ENCODE measurements at places on chromosomes 2 and 18.

- no peak for DNase-seq
Observed at GRCh38 chr2:135630488-135630887, 99.2 kb downstream of the R3HDM1 start.

DNA sequence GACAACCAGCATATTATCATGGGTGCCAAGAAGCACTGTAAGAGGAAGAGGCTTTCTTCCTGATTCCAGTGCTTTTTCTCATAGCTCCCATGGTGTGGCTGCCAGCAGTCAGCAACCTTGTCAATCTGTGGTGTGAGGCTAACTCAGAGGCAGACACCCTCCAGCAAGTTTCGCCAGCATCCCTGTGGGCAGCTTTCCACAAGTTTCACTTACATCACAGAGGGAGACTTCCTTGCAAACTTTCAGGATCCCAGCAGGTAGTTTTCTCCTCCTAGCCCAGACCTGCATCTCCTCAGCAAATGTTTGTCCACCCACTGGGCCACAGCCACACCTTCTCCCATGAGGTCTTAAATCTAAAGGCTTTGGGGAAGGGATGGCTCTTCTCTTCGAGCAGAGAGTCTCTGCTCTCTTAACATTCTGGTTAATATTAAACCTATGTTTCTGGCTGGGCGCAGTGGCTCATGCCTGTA, 9.1 kb downstream of the DNAH7 start:
- no peak for DNase-seq

GRCh38 chr2:75432761-75433361, 127.9 kb downstream of the EVA1A start:
- no peak for DNase-seq

GRCh38 chr2:73085691-73086090, 14.2 kb upstream of the SFXN5 start:
- peak; percentile 65 for DNase-seq

GRCh38 chr18:6331872-6332271, 82.8 kb downstream of the L3MBTL4 start:
- DNase-seq, result no peak

DNA sequence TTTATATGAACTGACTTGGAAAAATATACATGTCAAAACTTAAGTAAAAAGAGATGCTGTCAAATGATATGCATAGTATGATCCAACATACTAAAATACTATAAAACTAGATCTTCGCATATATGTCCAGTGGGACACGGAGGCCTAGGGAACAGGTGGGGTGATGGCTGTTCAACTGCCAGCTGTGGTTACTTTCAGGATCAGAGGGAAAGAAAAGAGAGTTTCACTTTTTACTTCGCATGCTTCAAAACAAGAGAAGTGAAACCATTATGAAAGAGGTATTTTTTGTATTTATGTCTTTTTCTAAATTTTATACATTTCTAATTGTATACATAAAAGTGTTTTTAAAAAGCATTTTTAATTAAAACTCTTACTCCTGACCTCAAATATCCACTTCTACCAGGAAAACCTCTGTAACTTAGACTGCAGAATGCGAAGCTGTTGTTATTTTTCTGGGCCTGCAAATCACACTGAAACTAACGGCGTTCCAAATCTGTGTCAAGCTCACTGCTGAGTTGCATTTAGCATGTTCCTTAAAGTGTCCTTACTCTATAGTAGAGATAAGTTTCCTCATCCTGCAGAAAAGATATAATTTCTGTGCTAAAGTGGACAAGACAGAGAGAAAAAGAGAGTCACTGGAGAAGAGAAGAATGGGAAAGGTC, 97.8 kb upstream of the SLC35G4 start:
- DNase-seq, result no peak

DNA sequence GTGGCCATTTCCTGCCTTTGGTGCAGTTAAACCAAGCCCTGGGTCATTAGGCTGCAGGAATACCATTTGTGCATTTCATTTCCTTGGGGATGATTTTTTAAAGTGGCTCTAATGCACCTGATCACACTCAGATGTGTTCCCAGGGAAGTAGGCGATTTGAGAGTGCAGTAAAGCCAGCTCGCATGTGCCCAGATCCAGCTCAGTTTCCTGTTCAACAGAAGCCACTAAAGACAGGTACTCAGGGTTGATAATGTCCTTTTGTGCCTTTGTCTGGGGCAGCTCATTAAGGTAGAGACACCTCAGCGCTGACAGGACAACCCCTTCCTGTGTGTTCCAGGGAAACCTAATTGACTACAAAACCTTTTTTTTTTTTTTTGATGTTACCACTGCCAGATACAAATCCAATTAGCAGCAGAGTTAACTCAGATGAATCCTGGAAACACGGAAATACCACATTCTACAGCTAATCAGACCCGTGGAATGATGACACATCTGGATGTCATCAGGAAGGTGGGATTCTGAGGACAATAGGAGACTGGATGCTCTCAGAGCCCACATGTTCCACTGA, 15.2 kb upstream of the CHRNA1 start:
- DNase-seq, result peak; percentile 41

DNA sequence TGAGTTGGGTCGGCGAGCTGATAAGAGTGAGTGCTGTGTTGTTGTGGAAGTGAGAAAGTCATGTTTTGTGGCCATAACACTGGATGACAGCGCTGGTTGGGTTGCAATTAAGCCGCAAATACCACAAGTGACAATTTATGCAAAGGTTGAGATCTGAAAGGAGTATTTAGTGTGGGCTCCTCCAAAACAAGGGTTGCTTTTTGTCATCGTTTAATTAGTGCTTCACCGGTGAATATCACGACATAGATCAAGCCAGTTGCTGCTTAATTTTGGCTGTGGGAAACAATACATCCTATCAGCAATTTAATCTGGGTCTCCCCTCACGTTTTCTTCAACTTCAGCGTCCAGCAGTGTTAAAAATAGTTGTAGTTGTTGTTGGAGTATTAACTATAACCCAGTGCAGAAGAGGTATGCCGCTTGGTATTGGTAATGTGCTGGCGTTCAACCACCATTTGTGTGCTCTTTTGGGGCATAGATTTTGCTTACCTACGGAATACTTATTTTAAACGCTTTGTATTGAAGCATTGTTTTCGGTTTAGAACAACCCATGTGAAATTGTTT, 662 bp downstream of the ACVR2A start:
- peak; percentile 12 for DNase-seq

- DNase-seq, result no peak
Observed at GRCh38 chr2:231110551-231110950, 14.3 kb downstream of the HTR2B start.

DNA sequence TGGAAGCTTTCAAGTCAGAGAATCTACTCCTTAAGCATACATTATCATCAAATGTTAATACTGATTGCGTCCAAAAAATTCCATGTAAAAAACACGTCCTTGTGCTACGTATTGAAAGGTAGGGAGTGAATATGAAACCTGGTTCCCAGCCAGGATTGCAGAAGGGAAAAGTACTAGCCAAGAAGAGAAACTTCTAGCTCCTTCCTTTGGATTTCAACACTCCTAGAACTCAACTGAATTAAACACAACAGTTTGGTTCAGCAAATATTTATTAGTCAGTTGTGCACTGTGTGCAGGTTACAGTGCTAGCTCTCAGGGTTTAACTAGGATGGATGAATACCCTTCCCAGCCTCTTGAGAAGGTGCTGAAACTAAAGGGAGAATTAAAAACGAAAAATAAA, 33.9 kb upstream of the FHL2 start:
- DNase-seq, result no peak

- DNase-seq, result no peak
Observed at GRCh38 chr2:225764346-225764745, 364.8 kb downstream of the NYAP2 start.

- DNase-seq, result no peak
Observed at GRCh38 chr2:229467783-229468182, 196.7 kb upstream of the PID1 start.

DNA sequence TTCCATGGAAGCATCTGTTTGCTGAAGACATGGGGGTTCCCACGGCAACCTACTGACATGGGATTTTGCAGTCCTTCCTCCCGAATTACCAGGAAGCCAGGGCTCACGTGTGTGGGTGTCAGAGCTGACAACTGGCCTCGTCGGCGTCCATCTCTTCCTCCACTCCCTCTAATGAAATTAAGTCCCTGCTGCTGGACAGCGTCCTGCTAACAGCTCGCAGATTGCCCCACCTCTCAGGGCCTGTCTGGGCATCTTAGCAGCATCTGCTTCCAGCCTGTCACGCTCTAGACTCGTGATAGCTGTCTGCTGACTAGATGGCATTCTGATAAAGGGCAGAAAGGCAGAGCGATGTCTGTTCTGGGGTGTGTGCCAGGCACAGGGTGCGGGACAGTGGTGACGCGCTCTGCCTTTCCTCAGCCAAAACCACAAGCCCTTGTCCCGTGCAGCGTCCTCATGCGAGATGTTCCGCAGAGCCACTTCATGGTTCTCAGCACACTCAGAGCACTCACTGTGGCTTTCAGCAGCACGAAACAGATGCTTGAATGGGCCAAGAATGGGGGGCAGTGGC, 161.1 kb downstream of the ARL4C start:
- DNase-seq, result no peak

GRCh38 chr2:40373111-40373510, 78.8 kb downstream of the SLC8A1 start:
- DNase-seq, result no peak

- DNase-seq, result no peak
Observed at GRCh38 chr18:49371786-49372185, 88.7 kb downstream of the DYM start.

DNA sequence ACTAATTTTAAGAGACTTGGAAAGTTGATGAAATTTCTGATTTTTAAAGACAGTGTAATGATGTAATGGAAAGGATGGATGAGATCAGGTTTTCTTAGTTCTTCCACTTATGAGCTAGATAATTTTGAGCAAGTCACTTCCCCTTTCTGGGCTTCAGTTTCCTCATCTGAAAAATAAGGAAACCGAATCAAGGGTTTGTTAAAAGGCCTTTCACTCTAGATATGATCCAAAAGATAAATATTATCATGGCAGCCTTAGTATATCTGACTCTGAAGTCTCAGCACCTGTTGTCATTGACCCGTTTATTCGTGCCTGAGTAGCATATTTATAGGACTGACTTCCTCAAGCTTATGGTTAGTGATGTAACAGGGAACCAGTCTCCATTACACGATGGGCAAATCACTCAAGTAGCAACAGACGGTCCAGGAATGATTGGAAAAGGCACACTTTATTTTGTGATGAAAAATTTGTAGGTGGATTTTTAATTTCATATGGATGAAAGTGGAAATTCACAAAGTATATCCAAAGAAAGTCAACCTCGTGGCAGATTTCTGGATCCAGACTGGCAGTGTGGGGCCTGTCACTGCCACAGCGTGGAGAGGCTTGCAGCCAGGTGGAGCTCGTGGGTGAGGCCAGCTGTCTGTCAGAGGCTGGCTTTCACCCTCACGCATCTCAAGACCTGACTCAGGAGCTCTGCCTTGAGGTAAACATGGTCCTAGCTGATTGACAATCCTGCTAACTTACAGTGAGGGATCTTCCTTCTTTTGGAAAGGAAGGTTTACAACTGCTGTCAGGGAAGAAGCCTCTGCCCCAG, 137.9 kb upstream of the CXCR4 start:
- DNase-seq, result peak; percentile 10

GRCh38 chr2:63053081-63053888, 2.7 kb downstream of the OTX1 start:
- DNase-seq, result no peak

DNA sequence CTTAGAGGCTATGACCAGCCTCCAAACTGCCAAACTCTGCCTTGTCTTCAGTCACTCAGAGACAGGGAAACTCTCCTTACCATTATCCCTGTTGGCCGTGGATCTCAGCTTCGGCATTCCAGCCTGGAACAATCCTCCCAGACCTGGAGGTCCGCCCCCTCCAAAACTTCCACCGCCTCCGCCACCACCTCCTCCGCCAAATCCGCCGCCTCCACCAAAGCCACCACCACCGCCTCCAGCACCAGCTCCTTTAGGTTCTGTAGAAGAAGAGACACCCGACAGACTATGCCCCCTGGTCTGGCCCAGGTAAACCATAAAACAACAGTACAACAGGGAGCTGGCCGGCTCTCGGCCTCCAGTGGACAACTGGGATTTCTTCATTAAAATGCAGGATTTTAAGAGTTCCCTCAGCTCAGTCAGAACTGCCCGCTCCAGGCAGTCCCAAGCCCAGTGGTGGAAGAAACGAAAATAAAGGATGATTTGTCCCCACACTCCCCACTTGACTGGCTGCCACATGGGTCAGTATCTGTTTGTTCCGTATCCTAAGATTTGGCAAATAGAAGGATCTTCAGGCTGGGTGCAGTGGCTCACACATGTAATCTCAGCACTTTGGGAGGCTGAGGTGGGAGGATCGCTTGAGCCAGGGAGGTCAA, 22.4 kb downstream of the WIPF1 start:
- DNase-seq, result no peak

DNA sequence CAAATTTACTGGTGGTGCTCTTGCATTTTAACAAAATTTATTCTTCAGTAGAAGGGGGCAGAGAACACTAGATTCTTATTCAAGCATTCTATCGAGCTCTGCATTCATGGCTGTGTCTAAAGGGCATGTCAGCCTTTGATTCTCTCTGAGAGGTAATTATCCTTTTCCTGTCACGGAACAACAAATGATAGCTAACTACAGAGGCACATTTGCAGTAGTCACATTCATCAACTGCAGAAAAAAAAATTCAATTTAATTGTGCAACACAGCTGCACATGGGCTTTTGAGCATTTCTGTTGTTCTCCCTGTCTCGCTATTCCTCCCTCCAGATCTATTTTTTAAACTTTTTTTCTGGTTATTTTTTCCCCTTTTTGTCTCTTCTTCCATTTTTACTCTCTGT, 13.0 kb upstream of the DLX1 start:
- peak; percentile 32 for DNase-seq

- no peak for DNase-seq
Observed at GRCh38 chr2:83725735-83726134, 733.3 kb downstream of the SUCLG1 start.

DNA sequence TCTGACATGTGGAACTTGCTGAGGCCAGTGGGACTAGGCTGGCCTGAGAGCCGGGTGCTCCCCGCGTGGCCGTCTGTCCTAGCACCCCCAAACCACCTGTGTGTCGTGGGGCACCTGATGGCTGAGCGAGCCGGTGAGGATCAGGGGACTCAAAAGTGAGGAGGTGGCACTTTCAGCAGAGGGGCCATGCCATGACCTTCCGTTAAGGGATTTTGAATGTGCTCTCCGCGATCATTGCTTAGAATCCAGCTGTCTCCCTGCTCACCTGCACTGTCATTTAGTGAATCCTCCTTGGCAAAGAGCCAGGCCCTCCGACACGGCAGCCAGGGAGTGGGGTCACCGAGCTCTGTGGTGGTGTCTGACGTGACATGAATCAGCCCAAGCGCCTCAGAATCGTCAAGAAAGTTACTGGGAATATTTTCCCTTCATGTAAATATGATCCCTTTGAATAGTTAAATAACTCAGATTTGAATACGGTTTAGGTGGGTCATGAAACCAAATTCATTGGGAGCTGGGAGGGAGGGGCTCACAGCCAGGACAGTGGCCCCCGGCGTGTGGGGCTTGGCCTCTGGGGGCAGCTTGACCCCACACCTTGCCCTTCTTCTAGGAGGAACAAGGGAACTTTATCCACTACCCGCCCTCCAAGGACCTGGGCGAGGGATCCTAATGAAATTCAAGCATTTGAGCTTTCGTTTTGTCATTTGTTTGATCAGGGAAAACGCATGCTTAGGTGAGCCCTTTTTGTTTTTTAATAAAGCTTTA, 9.5 kb downstream of the NFATC1 start:
- no peak for DNase-seq

All from NCI-H510A treated with DMSO at 0.1 percent for 48 hours (cell line).